Right lung (tissue), 10 donors: ENCODE measurements at places on chromosomes 2 and 18. TPM values are rescaled to one million over a fixed set of nuclear protein-coding genes. Genes with fewer than 3 reads are reported as not detected.
A peak's percentile ranks its signal among the peaks of the same experiment; 100 is the strongest.

DNA sequence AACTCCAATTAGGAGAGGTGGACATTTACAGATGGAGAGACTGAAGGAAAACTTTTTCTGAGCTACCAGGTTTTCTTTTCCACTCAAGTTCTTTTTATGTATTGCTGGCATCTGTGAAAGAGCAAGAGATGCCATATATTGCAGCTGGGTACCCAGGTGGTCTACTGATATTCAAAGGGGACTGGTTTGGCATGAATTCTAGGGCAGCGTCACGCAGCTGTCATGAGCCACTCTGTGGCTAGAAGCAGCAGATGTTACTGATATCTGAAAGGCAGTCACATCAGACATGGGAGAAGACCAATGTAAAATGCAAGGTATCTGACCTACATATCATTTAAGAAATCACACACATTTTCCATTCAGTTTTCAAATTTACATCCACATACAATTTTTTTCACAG is 408.8 kb downstream of the GALNT13 start:
- DNase-seq = no peak

GRCh38 chr2:28322456-28322855 is 70.2 kb upstream of the FOSL2 start:
- no peak for DNase-seq

GRCh38 chr2:232376713-232377112 is 1.8 kb upstream of the ALPP start:
- no peak for DNase-seq

DNA sequence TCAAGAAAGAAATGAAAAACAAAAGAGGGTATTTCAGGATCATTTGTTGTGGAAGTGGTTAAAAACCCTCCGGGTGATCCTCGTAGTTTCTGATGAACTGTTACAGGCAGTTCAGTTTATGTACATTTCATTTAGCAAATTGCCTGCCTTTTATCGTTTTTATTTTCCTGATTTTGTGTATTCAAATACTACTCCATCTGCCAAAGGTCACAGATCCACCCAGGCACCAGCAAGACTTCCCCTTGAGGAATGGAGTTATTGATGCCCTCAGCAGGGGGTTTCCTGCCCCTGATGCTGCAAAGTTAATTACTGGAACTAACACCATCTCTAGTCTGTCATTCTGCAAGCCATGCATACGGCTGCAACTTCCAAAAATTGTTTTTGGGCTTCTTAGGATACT is 641.9 kb downstream of the SLC4A3 start:
- no peak for DNase-seq

DNA sequence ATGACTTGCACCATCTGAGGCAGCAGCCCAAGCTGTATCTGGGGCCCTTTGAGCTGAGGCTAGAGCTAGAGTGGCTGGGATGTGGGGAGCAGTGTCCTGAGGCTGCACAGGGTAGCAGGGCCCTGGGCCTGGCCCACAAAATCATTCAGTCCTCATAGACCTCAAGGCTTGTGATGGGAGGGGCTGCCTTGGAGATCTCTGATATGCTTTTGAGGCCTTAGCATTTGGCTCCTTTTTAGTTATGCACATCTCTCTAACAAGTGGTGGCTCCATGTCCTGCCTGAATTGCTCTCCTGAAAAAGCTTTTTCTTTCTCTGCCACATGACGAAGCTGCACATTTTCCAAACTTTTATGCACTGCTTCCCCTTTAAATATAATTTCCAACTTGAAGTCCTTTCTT is 11.8 kb upstream of the UGT1A8 start:
- DNase-seq = no peak

DNA sequence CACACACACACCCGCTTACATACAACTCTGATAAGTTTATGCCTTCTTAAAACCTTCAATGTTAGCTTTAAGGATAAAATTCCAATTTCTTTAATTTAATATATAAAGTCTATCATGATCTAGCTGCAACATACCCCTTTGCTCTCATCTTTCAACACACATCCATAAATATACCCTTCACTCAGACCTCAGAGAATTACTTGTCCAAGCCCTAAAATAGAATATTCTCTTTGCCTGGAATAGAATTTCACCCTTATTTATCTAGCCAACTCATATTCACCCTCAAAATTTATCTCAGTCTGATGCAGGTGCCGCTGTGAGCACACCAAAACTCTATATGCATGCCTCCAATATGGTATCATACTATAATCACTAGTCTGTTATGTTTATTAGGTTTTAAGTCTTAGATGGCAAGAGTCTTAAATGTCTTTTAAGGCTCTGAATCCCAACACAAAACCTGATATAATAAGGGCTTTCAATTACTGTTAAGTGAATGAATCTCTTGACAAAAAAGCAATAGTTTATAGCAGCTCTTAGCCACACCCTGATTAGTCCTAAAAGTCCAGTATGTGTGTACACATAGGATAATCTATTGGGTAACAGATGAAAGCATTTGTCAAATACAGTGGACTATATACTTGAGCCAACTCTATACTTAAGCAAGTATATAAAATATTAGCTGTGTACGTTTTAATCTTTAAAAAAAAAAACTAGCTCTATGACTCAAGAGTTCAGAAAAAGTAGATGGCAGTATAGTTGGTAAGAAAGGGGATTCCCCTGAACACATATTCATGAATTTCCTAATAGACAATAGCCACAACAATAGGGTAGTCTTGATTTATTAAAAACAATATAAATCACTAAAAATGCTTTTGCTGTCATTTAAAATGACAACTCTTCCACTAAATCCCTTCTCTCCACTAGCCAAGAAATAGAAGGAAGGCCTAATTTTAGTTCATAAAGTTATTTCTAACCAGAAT is 144.5 kb downstream of the EXOC6B start:
- DNase-seq = no peak

DNA sequence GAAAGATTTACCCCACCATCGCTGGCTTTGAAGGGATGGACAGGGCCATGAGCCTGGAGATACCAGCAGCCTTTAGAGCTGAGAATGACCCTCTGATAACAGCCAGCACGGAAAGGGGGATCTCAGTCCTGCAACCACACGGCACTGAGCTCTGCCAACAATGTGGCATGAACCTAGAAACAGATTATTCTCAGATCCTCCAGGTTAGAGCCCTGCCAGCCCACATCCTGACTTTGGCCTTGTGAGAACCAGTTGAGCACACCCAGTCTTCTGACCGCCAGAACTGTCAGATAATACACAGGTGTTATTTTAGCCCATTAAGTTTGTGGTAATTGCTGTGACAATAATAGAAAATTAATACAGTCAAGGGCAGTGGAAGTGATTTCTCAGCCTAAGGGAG is 9.4 kb upstream of the GNLY start:
- DNase-seq = no peak

- DNase-seq = no peak
These were observed 55.7 kb downstream of the SCN2A start for GRCh38 chr2:165294912-165295311.

- DNase-seq = no peak
These were observed 35.7 kb upstream of the GPR155 start for GRCh38 chr2:174522553-174522952.

DNA sequence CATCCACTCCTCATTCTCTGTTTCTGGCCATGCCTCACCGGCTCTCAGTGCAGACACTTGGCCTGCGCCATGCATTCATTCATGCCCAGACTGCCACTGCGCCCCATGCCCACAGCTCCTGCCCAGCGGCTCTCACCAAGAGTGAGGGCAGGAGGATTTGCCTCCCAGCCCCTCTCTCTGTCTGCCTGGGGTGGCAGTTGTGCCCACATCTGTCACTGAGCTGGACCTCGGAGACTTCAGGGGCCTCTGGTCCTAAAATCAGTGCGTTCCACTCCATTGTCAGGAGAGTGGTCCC is 75.1 kb downstream of the CIB4 start:
- no peak for DNase-seq

GRCh38 chr18:24947521-24948305 is 404.3 kb downstream of the ZNF521 start:
- peak; percentile 41 for DNase-seq

The TWIST2 gene
- polyA plus RNA-seq = 4.1 TPM

The ACTR2 gene
- 183 TPM for polyA plus RNA-seq

The INHBB gene
- polyA plus RNA-seq = 0.12 TPM
